ENCODE measurements at places on chromosomes 5 and 9.

DNA sequence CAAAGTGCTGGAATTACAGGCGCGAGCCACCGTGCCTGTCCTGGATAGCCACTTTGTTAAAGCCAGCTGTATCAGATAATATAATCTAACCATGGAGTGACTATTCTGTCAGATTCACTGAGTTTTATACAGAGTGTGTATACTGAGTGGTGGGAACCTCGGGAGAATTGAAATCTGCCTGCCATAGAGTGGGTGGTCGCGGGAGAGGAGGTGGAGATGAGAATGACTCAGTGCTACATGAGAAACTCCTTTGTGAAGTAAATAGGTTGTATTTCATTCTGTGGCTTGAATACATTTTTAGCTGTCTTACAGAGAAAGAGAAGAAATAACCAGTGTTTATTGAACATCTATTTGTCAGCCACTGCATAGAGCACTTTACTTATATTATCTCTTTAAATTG is 26.4 kb downstream of the ATP6V0E1 start:
- no peak for DNase-seq

DNA sequence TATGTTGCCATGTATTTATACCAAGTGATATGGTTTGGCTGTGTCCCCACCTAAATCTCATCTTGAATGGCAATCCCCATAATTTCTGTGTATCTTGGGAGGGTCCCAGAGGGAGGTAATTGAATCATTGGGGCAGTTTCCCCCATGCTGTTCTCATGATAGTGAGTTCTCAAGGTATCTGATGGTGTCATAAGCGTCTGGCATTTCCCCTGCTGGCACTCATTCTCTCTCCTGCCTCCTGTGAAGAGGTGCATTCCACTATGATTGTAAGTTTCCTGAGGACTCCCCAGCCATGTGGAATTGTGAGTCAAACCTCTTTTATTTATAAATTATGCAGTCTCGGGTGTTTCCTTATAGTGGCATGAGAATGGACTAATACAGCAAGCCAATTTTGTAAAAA is 140.8 kb upstream of the ADAMTSL1 start:
- no peak for DNase-seq

GRCh38 chr9:113695901-113696300 is 180.2 kb upstream of the ZNF618 start:
- DNase-seq = no peak

GRCh38 chr9:19378164-19378563 is 1.9 kb downstream of the RPS6 start:
- DNase-seq = no peak

DNA sequence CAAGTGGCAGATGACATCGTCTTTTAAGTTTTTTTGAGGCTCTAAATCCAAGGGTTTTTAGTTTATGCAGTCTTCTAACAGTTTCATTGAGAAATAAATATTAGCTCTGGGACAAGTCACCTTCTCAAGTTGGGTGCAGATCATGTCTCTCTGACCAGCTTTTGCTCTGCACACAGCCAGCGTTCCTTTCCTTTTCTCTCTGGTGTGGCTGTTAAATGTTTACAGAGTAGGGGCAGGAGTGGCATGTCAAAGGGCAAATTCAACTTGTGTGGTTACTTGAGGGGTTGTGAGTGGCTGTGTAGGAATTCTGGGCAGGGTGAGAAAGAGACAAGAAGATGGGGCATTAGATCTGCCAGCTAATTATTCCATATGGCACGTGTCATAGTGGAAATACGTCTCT is 187.5 kb upstream of the HMHB1 start:
- DNase-seq = no peak

DNA sequence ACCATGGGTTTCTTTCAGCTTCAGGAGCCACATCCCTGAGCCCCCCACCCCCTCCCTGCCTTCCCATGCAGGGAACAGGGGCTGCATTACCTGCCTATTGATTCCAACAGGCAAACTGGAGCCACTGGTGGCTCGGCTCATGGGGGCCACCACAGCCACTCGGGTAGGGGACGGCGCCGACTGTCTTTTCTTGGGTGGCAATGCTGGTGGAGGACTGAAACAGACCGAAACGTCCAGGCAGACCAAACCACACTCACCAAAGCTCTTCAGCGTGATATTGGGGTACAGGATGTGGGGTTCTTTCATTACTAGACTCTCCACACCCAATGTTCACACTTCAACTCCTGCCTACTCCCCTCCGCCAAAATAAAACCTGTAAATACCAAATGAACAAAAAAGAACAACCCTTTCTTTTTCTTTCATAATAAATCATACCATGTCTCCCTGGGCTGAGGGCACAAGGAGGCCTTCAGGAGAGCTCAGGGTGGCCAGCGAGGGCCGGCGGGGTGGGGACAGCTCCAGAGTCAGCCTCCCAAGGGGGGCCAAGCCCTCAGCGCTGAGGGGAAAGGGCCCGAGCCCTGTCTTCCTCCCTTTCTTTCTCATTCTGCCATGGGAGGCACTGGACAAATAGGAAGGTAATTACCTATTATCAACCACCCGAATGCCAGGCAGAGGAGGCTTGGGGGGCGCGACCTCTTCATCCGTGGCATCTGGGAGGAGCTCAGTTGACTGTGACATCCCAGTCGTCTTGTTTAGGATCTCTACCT is 83.3 kb downstream of the PRRT1B start:
- no peak for DNase-seq

- DNase-seq = no peak
Measured at GRCh38 chr5:169591636-169592035, 8.1 kb downstream of the SPDL1 start.

DNA sequence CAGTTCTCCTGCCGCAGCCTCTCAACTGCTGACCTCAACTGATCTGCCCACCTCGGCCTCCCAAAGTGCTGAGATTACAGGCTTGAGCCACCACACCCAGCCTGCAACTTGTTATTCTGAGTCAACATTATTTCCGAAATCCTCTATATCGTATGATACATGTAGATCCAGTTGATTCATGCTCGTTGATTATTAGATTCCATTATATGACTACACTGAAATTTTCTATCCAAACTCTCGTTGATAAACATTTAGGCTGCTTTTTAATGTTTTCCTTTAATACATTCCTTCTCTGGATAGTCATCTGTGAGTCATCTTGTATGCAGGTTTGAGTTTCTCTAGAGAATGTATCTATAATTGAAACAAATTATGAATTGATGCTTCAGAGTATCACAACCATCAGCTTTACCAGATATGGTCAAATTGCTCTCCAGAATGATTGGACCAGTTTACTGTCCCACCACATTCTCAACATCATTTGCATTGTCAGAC is 4.1 kb downstream of the CDK7 start:
- no peak for DNase-seq

DNA sequence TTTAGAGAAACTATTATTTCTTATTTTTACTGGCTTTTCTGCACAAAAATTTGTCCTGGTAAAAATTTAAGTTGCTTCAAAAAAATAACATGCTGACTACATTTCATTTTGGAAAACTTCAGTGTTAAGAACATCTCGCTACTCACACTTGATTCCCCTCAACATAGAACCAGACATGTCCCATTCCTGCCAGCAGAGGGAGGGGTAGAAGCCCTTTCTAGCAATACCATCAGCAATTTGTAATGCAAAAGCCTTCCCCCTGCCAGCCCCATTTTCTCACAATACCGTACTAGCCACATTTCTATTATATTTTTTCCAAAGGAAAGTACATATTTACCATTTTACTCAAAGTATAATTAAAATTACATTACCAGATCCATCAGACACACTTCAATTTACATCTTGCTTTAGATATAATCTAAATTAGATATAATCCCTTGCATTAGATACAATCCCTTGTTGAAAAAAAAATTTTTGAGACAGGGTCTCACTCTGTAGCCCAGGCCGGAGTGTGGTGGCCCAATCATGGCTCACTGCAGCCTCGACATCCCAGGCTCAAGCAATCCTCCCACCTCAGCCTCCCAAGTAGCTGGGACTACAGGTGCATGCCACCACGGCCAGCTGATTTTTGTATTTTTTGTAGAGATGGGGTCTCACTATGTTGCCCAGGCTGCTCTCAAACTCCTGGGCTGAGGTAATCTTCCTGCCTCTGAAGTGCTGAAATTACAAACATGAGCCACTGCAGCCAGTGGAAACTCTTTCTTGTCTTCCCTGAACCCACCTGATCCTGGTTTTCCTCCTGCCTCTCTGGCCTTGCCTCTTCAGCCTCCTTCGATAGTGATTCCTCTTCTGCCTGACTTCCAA is 39.6 kb upstream of the IDNK start:
- DNase-seq = no peak

- no peak for DNase-seq
Measured at GRCh38 chr5:63240063-63240755, 661.6 kb downstream of the LRRC70 start.

DNA sequence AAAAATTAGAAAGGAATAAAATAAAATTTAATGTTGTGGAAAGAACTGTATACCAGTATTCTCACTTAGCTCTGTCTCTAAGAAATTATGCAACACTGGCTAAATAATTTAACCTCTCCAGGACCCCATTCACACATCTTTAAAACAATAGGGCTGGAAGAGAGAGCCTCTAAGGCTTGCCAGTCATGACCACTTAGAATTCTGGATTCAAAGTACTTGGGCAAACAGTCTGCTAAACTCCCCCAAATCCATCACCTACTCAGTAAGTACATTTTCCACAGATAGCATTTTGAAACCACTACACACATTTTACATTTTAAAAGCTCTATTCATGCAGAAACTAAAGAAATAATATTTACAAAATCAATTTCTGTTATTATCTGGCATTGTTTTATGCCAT is 291.7 kb downstream of the TMEM167A start:
- DNase-seq = no peak

DNA sequence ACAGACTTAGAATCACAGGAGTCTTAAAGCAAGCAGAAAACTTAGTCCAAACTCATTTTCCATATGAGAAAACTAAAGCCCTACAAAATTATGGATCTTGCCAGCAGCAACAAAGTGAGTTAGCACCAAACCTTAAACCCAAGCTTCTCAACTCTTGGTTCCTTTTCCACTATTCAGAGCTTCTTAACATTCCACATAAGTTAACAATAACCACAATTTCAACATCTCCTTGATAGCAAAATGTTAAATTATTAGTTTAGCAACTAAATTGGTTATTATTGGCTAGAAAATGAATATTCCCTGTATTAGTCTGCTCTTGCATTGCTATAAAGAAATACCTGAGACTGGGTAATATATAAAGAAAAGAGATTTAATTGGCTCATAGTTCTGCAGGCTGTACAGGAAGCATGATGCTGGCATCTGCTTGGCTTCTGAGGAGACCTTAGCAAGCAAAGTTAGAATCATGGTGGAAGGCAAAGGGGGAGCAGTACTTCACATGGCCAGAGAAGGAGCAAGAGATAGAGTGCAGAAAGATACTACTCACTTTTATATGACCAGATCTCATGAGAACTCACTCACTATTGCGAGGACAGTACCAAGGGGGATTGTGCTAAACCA is 26.2 kb upstream of the ARSB start:
- DNase-seq = no peak

DNA sequence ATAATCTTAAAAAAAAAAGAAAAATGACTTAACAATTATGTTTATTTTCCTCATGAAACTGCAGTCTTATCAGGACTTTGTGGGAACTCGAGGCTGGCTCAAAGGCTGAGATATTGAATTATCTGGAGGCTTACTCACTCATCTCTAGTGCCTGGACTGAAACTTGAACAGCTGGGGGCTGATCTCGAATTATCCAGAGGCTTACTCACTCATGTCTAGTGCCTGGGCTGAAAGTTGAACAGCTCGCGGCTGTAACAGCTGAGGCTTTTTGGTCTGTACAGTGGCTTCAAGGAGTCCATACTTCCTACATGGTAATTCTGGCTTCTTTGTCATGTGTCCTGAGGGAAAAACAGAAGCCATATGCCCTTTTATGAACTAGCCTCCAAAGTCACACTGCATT is 371.9 kb downstream of the CETN3 start:
- DNase-seq = no peak

GRCh38 chr5:6886866-6887265 is 173.6 kb downstream of the TENT4A start:
- DNase-seq = no peak

GRCh38 chr5:31131381-31131891 is 62.0 kb upstream of the CDH6 start:
- DNase-seq = no peak

- DNase-seq = no peak
Measured at GRCh38 chr9:106179191-106179590, 484.9 kb downstream of the TMEM38B start.

GRCh38 chr9:84718476-84718875 is 48.9 kb downstream of the NTRK2 start:
- no peak for DNase-seq

DNA sequence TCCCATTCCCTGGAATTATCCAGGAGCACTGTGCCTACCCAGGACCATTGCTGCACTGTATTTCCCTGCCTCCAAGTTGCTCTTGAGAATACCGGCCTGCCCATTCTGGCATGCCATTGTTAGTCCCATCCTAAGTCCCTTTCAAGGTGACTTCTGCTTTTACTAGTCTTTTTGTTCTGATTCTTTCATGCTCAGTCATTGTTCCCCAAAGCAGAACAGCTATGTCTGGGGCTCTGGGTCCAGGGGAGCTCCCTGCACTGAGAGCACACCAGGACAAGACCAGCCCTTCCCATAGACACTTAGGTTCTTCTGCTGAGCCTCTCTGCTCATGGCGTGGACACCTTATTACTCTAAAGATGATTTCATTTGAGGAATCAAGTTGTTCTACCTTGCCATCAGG is 388.9 kb upstream of the KLF4 start:
- no peak for DNase-seq

- no peak for DNase-seq
Measured at GRCh38 chr5:40570408-40571129, 109.1 kb upstream of the PTGER4 start.

- DNase-seq = no peak
Measured at GRCh38 chr5:133527311-133527710, 85.0 kb downstream of the FSTL4 start.

GRCh38 chr9:112858625-112859147 is 32.0 kb downstream of the SLC46A2 start:
- DNase-seq = no peak

DNA sequence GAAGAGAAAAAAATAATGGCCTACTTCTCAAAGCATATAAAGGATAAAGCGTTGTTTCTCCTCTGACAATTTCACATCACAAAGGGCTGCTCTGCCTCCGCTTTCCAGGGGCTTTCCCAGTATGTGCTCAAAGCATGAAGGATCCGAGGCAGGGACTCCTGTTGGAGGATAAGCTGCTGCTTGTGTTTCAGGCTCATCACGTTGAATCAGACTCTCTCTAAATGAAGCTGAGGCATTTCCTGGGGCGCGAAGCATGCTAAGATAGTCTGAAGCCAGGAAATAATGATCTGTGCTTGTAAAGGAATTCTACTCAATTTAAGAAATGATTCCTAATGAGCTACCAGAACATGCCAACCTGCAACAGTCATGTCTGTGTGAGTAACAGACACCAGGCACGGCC is 97.5 kb downstream of the MARCHF11 start:
- DNase-seq = no peak

Data from KG1 (cell line).